ENCODE measurements at places on chromosomes 7 and 10.
A peak's percentile ranks its signal among the peaks of the same experiment; 100 is the strongest.

DNA sequence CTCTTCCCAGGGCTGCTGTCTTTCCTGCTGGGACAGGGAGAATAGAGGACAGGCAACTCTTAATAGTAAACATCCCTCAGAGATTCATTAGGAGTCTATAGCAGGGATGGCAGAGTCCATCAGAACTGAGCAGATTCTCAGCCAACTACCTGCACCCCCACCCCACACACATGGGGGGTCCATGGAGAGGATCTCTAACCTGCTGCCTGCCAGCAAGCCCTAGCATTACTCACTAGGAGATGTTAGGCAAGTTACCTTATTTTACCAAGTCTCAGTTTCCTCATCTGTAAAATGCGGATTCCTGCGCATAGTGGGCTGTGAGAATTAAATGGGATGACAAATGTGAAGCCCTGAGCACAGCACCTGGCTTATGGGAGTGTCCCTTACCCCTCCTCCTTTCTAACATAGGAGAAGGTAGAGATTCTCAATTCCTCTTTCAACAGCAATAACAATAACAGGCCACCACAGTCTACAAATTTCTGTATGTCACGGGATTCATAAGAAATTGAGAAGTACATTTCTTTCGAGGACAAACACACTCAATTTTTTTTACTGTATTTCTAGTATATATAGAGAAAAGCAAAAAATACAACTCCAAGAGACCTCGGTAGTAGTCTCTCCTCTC is 23.8 kb upstream of the WDR11 start:
- DNase-seq = no peak

DNA sequence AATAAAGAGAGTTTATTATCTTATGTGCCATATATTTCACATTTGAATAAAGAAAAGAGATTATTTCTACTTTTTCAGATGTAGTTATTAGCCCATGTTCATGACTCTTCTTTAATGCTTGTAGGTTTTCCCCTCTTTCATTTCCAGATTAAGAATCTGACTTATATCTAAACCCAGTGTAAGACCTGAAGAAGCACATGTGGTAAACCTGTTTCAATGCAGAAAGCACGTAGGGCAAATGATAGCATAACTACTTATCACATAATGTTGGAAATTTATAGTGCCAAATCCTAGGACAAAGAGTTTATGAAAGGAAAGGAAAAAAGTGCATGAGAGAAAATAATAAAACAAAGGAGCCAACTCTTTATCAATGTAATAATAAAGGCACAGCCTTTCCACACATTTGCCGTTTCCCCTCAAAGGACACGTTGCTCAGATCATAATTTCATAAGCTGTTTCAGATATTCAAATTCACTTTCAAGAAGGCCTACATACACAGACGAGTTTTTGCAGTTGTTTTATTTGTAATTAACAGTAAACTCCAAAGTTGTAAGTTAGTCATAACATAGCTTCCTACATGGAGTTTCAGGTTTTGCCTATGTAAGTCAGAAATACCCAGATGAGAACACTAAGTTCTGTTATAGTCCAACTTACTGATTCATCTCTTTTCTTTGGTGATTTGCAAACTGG is 88.8 kb upstream of the MDFIC start:
- no peak for DNase-seq

DNA sequence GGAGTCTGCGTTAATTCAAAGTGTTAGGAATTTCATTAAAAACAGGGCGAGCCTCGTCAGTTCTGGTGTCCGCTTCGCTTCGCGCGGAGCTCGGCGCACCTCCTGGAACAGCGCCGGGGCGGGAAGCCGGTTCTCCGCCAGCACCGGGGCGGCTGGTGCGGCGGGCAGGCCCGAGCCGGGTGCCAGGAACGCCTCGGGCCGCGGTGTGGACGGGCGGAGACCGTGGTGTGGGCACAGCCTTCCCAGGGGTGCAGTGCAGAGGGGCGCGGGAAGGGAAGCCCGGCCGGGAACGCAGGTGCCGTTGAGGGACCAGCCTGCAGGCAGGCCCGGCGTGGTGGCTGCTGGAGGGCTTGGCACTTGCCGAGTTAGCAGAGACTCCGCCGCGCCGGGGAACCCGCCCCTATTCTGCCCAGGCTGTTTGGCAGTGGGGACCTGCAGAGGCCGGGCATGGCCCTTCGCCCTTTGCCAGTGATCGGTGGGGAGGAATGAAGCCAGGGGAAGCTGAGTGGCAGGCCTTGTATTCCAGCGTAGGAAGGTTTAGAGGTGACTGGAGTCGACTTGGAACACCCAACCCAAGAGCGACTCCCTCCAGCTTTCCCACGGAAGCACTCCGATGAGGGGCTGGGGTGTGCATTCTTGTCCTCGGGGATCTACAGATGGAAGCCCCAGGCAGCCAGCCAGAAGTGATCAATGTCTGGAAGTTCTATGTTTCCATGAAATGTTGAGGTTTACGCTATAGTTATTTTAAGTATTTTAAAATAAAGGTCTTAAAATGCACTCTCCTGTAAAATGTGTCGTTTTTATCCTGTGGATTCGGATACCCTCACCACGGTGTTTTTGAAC is 945 bp upstream of the RHEB start:
- peak; percentile 11 for DNase-seq

GRCh38 chr7:41047211-41047610 is 655.7 kb downstream of the INHBA start:
- DNase-seq = no peak

DNA sequence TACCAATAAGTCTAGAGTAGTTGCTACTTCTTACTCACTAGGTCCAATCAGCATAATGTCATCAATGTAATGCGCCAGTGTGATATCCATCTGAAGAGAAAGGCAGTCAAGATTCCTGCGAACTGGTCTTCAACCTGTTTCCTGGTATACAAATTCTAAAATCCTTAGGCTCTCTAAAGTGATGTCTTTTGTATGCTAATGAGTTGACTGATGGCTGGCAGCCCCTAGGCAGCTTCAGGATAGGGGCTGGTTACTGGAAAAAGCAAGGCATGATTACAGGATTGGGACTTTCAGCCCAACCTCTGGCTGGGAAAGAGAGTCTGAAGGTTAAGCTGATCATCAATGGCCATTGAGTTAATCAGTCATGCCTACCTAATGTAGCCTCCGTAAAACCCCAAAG is 250.2 kb upstream of the PTER start:
- DNase-seq = no peak

GRCh38 chr10:86449926-86450558 is 71.5 kb downstream of the WAPL start:
- DNase-seq = no peak

DNA sequence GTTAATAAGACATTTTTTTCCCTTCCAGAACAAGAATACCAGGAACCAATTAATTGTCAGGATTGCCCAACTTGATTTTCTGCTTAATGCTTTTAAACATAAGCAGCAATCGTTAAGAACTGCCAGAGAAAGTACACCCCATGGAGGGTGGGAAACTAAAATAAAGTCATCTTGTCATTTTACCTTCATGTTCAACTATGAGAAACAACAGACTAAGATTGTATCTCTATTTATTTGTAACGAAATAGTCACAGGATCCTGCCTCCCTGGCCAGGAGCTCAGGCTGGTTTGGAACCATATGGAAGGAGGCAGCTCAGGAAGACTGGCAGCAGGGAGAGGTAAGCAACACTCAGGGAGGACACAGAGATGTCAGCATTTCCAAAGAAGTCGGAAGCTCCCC is 129.6 kb downstream of the TNS3 start:
- no peak for DNase-seq

GRCh38 chr7:131057015-131057793 is 270.5 kb upstream of the MKLN1 start:
- no peak for DNase-seq

DNA sequence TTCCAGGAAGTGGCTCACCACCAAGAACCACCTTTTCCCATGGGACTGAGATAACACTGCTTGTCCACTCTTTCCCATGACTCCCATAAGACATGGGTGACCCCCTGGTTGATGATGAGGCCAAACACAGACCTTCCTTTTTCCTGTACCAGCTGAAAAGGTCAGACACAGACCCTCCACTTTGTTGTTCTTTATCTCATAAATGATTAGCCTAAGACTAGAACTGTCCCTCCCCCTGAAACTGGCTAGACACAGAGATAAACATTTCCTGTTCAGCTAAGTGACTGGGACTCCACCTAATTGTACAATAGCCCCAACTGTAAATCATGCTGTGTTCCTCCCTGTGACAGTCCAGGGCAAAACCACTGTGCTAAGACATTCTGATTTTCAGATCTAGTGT is 8.2 kb upstream of the NRG3 start:
- no peak for DNase-seq

DNA sequence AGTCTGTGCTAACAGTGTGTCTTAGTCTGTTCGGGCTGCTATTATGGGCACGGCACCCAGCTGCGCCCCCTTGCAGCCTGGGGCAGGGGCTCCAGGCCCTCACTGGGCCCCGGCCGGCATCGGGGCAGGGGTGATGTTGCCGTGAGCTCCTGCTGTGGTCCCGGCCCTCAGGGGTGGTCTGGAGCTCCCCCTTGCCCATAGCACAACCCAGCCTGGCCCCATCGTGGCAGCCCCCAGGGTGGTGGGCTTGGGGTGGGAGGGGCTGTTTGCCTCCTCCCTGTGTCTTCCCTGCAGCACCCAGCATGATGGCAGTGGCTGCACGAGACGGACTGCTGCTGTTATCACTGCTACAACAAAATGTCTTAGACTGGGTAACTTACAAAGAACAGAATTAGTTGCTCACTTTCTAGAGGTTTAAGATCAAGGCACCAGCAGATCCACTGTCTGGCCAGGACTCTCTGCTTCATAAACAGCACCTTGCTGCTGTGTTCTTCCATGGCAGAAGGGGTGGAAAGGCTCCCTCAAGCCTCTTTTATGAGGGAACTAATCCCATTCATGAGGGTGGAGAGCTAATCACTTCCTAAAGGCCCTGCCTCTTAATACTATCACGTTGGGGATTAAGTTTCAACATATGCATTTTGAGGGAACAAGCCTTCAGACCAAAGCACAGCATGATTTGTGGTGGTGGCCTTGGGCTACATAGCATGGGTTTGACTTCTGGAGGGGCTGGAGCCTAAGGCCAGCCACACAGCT is 149.5 kb downstream of the SEC23IP start:
- no peak for DNase-seq

GRCh38 chr10:60463746-60464145 is 74.1 kb upstream of the ANK3 start:
- no peak for DNase-seq

- no peak for DNase-seq
These were observed 196.7 kb downstream of the MTERF1 start for GRCh38 chr7:91683823-91684222.

GRCh38 chr10:14562218-14563075 is 212.2 kb downstream of the FAM107B start:
- no peak for DNase-seq

GRCh38 chr10:126387041-126387921 is 996 bp downstream of the ADAM12 start:
- DNase-seq = no peak

DNA sequence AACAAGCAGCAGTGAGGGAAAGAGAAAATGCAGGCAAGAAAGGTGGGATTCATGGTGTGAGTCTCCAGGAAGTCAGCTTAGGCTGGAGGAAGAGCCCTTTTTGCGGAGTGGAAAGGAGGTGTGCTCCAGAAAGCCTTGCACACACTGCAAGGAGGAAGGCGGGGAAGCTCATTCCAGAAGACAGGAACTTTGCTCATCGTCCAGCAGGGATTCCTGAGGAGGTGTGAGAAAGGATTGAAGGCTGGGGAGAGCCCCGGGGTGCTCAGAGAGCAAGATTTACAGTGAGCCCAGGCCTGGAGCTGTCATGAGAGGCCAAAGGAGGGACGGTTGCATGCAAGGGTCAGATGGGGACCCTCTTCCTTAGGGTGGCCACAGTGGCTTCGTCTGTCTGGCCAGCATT is 17.6 kb downstream of the SLC29A3 start:
- no peak for DNase-seq

- DNase-seq = no peak
These were observed 37.1 kb upstream of the GDF10 start for GRCh38 chr10:47262606-47263533.

- DNase-seq = no peak
These were observed 33.1 kb downstream of the HBP1 start for GRCh38 chr7:107201795-107202450.

DNA sequence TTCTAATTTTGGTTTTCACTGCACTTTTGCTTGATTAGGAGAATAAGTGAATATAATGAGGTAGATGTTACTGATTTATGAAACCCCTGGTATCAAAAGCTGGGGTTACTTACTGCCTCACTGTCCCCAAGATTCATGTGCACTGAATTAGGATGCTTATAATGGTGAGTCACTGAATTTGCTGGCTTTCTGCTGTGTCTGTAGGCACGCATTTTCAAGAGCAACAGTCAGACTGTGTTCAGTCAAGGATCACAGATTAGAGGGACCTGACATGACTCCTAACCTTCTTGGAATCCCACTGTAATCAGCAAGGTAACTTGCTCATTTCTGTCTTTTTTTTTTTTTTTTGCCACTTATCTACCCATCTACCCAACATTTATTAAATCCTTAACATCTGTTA is 59.7 kb downstream of the GPR85 start:
- no peak for DNase-seq

DNA sequence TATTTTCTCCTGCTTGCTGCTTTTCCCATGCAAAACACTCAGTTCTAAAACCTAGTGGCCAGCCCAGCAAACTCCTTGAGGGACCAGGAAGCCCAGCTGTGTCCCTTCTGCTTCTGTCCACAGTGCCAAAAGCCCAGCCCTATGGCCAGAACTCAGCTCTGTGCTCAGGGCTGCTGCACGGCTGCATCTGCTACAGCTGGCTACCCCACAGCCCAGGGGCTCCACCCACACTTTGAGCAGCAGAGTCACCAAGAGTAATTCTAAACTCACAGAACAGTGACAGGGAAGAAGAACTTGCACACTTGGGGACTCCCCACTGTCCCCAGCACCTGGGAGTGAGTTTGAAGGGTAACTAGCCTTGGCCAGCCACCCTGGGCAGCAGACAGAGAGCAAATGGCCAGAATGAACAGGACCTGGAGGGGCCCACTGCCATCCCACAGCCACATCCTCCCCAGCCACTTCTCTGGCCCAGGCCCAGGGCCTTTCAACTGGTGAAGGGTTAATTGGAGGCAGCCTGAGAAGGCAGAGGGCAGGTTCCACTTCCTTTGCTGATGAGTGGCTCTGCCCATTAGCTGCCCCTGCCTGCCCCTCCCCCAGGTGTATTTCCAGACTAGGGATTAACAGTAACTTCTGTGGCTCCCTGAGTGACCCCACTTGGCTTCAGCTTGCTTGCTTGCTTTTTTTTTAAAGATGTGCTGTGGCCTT is 28.1 kb upstream of the TRIM8 start:
- no peak for DNase-seq

DNA sequence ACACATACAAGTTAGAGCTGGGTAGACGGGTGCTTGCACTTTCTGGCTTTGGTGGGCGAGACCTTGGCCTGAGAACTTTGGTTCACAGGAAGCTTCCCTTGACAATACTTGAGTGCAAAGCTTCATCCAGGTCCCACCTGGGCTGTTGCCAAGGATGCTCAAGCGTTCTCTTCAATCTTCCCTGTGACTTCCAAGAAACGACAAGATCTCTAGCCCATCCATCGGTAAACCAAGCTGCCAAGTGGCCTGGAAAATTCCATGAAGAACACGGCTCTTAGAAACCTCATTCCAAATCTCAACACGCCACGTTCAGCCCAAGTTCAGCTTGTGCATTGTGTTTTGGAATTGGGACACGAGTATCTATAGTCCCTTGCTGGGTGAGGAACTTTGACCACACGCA is 84.7 kb downstream of the CHST15 start:
- DNase-seq = no peak

GRCh38 chr7:71558806-71559613 is 427.1 kb downstream of the GALNT17 start:
- no peak for DNase-seq

GRCh38 chr7:141389140-141389796 is 161.9 kb upstream of the AGK start:
- DNase-seq = no peak

- no peak for DNase-seq
These were observed 294.3 kb downstream of the RPS24 start for GRCh38 chr10:78327778-78328591.
